Left hindlimb (tissue), 1 donor: ENCODE measurements at places on chromosomes 12 and 14.

- no peak for DNase-seq
Measured at GRCh38 chr14:22973217-22974032, 8.9 kb downstream of the AJUBA start.

DNA sequence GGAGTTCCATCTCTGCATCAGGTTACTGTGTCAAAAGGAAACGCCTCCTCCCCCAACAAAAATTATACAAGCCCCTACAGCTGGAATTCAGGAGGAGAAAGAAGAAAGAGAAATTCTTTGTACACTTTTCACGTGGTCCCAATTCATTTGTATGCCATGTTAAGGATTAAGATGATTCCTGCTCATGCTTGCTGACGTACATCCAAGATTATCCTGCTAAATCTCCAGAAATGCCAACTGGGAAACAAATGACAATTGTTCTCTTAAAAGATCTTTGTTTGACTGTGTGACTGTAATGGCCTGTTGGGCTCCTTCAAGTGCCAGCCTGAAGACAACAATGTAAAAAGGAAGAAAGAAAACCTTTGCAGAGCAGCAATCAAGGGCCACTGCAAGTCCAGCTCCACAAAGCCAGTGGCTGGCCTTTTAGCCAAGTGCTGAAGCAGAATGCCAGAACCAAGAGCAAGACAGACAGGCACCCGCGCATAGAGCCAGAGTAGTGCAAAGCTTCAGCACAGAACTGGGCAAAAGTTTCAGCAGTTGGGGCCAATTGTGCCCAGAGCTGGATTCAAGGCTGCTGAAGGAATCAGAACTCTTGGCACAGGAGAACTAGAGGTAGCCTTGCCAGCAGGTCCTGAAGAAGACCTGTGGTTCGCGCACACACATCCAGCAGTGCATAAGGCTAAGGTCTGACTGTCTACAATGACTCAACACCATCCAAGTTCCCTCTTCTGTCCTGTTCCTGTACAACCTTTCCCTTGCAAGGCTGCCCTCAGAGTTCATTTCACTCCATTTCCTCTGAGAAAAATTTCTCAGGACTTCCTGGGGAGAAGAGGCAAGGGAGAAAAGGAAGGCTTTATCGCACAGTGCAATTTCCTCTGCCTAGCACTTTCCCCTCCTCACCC is 209.7 kb upstream of the BMP4 start:
- DNase-seq: no peak

- no peak for DNase-seq
Measured at GRCh38 chr14:90531497-90531896, 134.7 kb downstream of the CALM1 start.

DNA sequence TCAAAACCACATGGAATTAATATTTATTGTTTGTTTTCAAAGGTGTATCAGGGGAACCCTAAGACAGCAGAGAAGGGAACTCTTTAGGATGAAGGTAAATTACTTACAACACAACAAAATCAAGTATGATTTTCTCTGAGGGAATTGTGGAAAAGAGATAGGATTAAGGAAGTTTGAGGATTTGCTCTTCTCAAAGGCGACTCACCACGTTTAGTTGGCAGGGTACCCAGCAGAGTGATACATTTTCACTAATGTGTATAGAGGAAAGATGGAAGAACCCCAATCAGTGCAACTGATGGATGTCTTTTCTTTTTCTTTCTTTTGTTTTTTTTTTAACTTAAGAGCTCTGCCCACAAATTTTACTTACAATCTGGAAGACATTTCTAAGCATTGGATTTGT is 499.2 kb downstream of the CCER1 start:
- no peak for DNase-seq

DNA sequence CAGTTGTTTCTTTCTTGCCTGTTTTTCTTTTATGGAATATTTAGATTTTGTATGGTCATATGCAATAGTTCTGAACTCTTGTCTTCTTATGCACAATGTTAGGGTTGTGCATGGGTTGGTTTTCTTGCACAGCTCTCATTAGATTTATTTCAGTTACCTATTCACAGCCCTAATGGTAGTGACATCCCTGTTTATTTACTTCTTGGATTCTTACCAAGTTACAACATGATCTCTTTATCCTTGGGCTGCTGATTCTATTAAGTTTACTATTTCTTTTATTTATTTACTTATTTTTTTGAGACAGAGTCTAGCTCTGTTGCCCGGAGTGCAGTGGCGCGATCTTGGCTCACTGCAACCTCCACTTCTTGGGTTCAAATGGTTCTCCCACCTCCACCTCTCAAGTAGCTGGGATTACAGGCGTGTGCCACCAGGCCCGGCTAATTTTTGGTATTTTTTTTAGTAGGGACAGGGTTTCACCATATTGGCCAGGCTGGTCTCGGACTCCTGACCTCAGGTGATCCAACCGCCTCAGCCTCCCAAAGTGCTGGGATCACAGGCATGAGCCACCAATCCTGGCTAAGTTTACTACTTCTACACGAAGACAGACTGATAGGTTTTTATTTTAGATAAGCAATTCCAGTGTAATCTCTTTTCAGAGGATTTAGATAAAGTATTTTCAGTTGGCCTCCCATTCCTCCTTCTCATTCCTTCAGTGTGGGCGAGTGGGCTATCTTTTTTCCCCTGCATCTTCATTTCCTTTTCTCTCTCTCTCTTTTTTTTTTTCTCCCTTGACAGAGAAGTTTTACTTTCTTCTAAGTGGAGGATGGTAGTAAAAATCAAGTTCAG is 395.1 kb upstream of the RGS6 start:
- DNase-seq: no peak

DNA sequence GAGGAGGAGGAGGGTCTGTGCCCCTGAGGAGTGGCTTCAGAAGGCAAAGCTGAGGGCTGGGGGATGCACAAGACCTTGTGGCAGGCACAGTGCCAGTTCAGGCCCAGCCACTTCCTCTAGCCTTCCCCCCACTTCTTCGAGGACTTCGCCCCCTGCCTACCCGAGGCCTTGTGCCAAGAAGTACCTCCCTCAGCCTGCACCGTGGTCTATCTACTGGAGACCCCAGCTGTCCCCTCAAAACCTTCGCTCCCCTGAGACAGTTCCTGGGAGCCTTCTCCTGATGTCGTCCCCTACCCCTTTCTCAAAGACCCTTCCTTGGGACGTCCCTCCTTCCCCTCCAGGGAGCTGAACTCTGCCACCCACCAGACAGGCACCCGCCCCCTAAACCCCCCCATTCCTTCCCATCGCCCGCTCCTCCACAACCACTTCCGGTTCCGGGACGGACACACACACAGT is 604 bp downstream of the ZNF384 start:
- no peak for DNase-seq

DNA sequence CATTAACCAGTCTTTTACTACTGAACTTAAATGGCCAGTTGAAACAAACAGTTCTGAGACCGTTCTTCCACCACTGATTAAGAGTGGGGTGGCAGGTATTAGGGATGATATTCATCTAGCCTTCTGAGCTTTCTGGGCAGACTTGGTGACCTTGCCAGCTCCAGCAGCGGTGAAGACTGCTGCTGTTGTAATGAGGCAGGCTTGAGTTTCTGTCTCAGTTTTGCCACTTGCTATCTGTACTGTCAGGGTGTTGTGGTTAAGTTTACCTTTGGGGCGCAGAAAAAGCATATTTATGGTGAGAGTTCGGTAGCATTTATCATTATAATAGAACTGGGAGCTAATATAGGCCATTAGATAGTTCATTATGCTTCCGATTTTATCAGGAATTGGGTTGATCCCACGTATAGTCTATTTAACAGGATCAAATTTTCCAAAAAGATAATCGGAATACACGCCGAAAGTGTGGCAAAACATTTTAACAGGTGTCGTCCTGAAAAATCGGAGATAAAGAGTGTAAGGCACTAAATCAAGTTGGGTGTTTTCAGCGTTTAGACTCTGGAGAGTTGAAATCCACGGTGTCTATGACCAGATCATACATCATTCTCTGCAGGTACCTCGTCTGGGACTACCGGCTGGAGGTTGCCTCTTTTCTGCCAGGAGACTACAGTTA is 688 bp upstream of the NECAP1 start:
- DNase-seq: no peak

- no peak for DNase-seq
Measured at GRCh38 chr12:113204804-113205203, 16.5 kb upstream of the TPCN1 start.
